ENCODE measurements at places on chromosomes 2 and 18.

GRCh38 chr18:79476918-79477571, 81.3 kb downstream of the NFATC1 start:
- peak; percentile 92 for DNase-seq

- DNase-seq, result no peak
Observed at GRCh38 chr2:61581716-61582115, 43.6 kb upstream of the XPO1 start.

GRCh38 chr2:227804975-227805374, 8.7 kb upstream of the CCL20 start:
- DNase-seq, result no peak

DNA sequence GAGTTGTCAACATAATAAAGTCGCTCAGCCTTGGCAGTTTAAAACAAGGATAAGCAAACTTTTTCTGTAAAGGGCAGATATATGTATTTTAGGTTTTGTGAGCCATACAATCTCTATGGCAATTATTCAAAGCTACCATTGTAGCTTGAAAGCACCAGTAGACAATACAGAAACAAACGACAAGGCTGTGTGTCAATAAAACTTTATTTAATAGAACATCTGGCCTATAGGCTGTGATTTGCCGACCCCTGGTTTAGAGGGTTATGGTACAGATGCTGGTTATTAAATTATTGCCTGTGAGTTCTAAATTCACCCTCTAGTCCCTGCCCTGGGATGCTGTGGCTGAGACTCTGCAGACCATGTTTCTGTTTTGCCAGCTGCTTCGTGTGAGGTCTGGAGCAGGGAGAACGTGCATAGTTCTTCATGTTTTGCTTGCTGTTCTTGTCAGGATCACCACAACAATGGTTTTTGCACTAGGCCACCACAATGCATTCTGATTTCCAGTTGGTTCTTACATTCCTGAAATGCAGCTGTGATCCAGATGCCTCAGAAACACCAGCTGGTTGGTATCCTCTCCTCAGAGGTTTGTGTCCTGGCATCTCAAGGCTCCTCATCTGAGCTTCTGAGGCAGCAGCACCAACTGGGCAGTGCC, 46.6 kb downstream of the ICOS start:
- no peak for DNase-seq

- DNase-seq, result no peak
Observed at GRCh38 chr2:173948842-173949241, 16.3 kb downstream of the SP3 start.

DNA sequence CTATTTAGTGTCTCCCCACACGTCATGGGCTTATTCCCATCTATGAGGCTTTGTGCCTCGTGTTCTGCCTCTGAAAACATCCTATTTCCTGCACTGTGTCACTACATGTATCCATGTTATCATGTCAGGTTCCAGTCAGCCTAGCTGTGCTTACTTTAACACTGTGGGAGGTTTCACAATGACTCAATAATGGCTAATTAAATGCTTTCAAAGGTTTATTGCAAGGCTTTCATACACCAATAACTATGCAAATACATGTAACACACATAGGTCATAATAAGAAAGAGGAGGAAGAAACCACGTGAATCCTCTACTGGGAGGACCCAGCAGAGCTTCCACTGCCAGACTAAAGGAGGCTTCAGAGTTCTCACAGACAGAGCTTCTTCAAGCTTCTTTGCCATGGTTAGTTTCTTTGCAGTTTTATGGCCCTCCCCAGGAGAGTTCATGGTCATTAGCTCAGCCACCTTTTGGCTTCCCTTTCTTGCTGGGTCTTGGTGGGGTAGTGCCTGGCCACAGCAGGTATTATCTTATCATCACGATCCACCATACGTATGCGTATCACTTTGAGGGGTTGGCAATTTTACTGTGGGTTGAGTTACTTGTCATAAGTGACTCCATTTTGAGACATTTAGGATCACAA, 5.1 kb upstream of the COLEC12 start:
- DNase-seq, result no peak

DNA sequence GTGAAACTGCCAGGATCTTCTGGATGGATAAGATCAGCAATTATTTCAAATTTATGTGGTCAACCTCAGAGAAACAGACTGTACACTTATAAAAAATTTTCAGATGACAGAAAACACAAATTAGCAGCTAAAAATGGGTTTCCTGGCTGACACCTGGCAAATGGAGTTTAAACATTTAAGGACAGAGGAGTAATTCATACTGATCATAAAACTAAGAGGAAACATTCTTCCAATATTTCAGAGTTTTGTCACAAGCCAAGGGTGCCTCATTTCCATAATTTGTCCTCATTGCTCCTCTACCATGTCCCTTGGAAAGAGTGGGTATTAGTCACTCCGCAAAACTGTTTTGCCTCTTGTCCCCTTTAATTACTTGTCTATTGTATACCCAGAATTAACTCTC, 70.2 kb downstream of the TMEFF2 start:
- DNase-seq, result peak; percentile 6

- DNase-seq, result no peak
Observed at GRCh38 chr2:228072669-228073068, 108.8 kb downstream of the SPHKAP start.

DNA sequence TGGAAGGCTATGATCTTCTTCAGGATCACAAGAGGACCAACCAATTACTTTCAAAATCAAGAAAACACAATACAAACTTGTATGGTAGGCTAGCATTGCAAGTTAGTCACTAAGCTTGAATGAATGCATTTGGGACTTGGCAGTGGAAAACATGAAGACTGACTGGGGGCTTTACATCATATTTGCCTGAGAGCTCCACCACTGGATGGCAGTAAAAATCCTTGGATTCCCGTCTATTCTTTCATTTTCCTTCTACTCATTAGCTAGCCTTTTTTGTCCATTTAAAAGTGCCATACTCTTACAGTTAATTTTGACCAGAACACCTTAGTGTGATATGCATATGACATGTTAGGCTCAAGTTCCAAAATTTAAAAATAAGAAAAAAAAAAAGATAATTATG, 63.5 kb upstream of the RASGRP3 start:
- peak; percentile 48 for DNase-seq

DNA sequence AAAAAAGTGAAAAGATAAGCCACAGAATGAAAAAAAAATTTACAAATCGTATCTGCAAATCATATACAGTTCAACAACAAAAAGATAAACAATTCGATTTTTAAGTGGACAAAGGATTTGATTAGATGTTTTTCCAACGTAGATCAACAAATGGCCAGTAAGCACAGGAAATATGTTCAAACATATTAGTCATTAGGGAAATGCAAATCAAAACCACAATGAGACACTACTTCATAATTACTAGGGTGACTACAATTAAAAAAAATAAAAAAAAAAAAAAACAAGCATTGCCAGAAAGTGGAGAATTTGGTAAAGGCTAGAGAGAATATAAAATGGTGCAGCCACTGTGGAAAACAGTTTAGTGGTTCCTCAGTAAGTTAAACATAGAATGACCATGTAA, 38.3 kb upstream of the RNU4ATAC start:
- DNase-seq, result no peak

DNA sequence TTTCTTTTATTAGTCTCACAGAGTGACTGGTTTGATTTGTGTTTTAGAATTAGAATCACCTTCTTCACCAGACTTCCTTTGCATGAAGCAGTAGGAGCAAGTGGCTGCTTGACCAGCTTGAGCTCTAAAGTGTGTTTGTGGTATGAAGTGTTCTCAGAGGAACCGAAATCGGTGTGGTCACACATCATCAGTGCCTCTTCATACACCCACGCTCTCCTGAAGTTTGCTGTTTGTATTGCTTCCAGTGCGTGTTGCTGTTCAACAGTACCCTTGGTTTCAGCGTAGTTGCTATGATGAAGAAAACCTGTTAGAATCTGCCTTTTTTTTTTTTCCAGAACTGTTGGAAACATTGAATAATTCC, 77.9 kb downstream of the LIMS1 start:
- no peak for DNase-seq

All from COLO829 (cell line).